ENCODE measurements at places on chromosomes 13 and 19. TPM values are rescaled to one million over a fixed set of nuclear protein-coding genes. Genes with fewer than 3 reads are reported as not detected.

LRP3 gene
- 66.0 TPM for total RNA-seq

TJP3 gene
- total RNA-seq: 2.5 TPM

SIGLEC12 gene
- total RNA-seq: not detected

CYP2A6 gene
- 1.1 TPM for total RNA-seq

SIGLEC10 gene
- total RNA-seq: 12.6 TPM

URAD gene
- total RNA-seq: not detected

TBC1D4 gene
- 158 TPM for total RNA-seq

CFD gene
- 100 TPM for total RNA-seq

ZNF85 gene
- total RNA-seq: 15.7 TPM

CLDN10 gene
- total RNA-seq: 0.28 TPM

IGFL3 gene
- total RNA-seq: not detected

DHDH gene
- not detected for total RNA-seq

KLK15 gene
- total RNA-seq: not detected

VSIG10L gene
- total RNA-seq: 1.7 TPM

GRCh38 chr19:37583340-37583739, 11.3 kb downstream of the ZNF571 start:
- H3K36me3 ChIP-seq: no peaks in the 10 kb centered on the region
- no peak overlapping the region for H3K27ac ChIP-seq
- H3K4me3 ChIP-seq: no peak overlapping the region
- no peaks in the 10 kb centered on the region for H3K27me3 ChIP-seq
- DNase-seq: no peak

- H3K27ac ChIP-seq: no peak overlapping the region
- no peaks in the 10 kb centered on the region for H3K36me3 ChIP-seq
- no peak for DNase-seq
- H3K27me3 ChIP-seq: no peaks in the 10 kb centered on the region
Observed at GRCh38 chr13:75704927-75705288, 68.8 kb downstream of the LMO7 start.

- no peaks in the 10 kb centered on the region for H3K36me3 ChIP-seq
- no peaks in the 10 kb centered on the region for H3K27me3 ChIP-seq
- no peak for DNase-seq
- no peaks in the 10 kb centered on the region for H3K4me1 ChIP-seq
Observed at GRCh38 chr19:47123406-47123805, 7.2 kb upstream of the SAE1 start.

DNA sequence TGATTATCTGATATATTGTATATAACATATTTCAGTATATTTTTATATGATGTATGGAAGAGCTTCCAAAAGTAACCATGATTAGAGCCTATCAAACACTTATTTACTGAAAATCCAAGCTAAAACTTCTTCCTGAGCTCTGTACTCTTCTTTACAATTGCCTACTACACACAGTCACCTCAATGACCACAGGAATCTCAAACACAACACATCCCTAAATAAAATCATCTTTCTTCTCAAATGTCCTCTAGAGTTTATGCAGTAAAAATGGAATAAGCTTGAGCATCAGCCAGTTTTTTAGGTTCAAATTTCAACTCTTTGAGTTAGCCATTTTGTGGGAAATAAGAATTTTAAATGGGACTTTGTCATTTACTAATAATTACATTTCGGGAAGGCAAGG, 102.6 kb upstream of the FNDC3A start:
- H3K27me3 ChIP-seq: no peaks in the 10 kb centered on the region
- no peak overlapping the region for H3K27ac ChIP-seq
- no peaks in the 10 kb centered on the region for H3K36me3 ChIP-seq
- H3K4me1 ChIP-seq: no peaks in the 10 kb centered on the region
- DNase-seq: no peak

DNA sequence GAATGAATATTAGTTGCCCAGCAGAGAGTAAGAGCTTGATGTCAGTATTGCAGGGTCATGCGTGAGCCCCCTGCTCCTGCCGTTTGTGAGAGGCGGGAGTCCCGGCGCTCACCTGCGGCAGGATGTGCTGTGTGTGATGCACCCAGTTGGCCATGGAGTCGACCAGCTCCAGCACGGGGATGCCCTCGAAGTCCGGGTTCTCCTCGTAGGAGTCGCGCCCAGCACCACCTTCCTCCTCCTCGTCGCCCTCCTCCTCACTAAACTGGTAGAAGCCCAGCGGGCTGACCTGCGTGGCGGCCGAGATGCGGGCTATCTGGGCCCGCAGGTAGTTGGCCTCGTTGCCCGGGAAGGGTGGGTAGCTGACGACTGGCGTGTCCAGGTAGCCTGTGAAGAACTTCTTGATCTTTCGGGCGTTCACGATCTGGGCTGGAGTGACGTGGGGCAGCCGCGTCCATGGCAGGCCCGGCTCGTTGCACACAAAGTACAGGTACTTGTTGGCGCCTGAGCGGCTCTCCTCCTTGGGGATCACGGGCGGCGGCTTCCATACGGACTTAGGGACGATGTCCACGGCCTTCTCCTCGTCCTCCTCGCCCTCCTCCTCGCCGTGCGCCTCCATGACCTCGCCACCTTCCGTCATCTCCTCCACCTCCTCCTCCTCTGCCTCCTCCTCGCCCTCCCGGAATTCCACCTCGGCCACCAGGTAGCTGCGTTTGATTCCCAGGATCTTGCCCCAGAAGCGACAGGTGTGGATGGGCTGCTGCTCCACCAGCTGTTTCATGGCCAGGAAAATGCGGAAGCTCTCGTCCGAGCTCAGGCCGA, 10.8 kb downstream of the RSPH6A start:
- DNase-seq: no peak
- no peaks in the 10 kb centered on the region for H3K27me3 ChIP-seq
- no peak overlapping the region for H3K27ac ChIP-seq
- no peaks in the 10 kb centered on the region for H3K4me1 ChIP-seq
- H3K36me3 ChIP-seq: no peaks in the 10 kb centered on the region

DNA sequence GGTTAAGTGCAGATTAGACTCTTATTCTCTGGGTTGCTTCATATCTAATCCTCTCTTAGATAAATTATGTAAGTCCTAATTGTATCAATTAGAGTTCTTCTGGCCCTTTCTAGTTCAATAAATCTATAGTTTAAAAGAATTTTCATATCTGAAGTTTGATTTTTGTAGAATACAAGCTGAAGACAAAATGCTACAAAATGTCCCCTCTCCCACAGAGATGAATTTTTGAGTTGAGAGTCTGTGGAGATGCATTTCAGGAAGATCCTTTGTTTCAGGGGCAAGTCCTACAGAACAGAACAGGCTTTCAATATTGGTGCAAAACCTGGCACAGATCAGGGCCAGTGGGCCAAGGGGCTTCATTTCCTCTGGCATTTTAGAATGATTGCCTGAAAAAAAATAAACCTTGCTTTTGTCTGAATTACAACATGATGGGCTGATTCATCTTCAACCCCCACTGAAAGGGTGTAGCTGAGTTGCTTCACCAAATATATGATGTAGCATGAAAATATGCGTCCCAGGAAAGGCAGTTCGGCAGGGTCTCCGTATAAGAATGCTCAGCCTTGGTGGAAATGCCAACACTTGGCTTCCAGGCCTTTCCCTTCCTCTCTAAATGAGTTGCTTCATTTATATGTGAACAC, 6.4 kb upstream of the IPO5 start:
- no peaks in the 10 kb centered on the region for H3K36me3 ChIP-seq
- no peak overlapping the region for H3K27ac ChIP-seq
- H3K27me3 ChIP-seq: no peaks in the 10 kb centered on the region
- H3K4me3 ChIP-seq: no peak overlapping the region
- DNase-seq: no peak

GRCh38 chr19:40862785-40863184, 12.5 kb upstream of the CYP2A6 start:
- no peaks in the 10 kb centered on the region for H3K4me1 ChIP-seq
- H3K27me3 ChIP-seq: no peaks in the 10 kb centered on the region
- H3K36me3 ChIP-seq: no peaks in the 10 kb centered on the region
- no peak for DNase-seq

GRCh38 chr13:49287995-49288394, 40.3 kb downstream of the CDADC1 start:
- H3K27me3 ChIP-seq: no peaks in the 10 kb centered on the region
- no peaks in the 10 kb centered on the region for H3K4me1 ChIP-seq
- no peak for DNase-seq

GRCh38 chr13:112443191-112443994, 67.2 kb downstream of the SPACA7 start:
- no peaks in the 10 kb centered on the region for H3K4me1 ChIP-seq
- H3K27me3 ChIP-seq: peaks cover 30% of the 10 kb centered on the region
- peak; percentile 42 for DNase-seq
- no peak overlapping the region for H3K27ac ChIP-seq
- no peak overlapping the region for H3K4me3 ChIP-seq

DNA sequence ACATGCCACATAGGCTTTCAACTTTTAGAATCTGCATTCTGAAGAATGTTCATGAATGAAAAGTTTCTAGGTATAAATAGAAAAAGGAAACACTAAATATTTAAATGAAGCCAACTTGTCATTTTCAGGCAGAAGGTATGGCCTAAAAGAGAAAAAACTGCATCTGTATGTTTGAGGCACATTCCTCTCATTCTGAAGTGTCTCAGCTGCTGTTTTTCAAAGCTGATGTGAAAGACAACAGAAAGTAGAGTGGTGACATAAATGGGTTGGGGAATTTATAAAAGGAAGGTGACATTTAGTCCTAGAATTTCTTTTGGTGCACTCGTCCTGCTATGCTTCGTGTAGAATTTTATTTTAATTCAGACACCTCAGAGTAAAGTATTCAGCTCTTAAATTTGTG, 539.6 kb upstream of the SLITRK5 start:
- no peak overlapping the region for H3K4me3 ChIP-seq
- no peaks in the 10 kb centered on the region for H3K4me1 ChIP-seq
- H3K27ac ChIP-seq: no peak overlapping the region
- no peaks in the 10 kb centered on the region for H3K36me3 ChIP-seq

- DNase-seq: no peak
- H3K4me3 ChIP-seq: no peak overlapping the region
- no peaks in the 10 kb centered on the region for H3K4me1 ChIP-seq
- no peaks in the 10 kb centered on the region for H3K36me3 ChIP-seq
- no peaks in the 10 kb centered on the region for H3K27me3 ChIP-seq
Observed at GRCh38 chr13:39836038-39836437, 180.6 kb downstream of the COG6 start.

- no peak overlapping the region for H3K4me3 ChIP-seq
- no peak for DNase-seq
- H3K27ac ChIP-seq: no peak overlapping the region
- H3K36me3 ChIP-seq: no peaks in the 10 kb centered on the region
- peaks cover 4% of the 10 kb centered on the region for H3K4me1 ChIP-seq
Observed at GRCh38 chr19:13995878-13996765, 10.0 kb downstream of the RFX1 start.

DNA sequence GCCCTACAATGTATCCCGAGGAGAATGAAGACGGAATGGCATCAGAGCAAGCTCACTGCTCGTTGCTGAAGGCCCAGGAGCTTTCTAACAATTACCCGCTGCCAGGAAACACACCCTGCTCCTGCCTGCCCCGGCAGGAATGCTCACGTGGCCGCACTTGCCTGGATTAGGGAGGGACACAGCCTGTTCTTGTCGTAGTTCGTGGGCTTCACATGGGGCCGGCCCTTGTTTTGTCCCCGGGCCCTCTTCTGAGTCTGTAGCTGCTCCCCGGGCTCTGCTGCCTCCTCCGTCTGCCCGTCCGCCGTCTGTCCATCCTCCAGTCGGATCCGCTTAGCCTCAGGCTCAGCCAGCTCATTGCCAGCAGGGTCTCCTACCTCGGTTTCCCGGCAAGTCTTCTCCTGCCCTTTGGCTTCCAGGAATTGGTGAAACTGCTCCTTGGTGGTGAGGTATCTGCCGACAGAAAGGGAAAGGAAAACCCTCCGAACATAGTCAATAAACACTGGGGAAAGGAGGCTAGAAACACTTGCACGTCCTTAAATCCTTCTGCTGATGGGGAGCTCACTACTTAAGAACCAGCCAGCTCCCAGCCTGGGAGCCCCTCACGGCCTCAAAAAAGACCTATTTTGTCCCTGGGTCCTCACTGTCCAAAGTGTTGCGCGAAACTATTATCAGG, 941 bp downstream of the DUS3L start:
- no peaks in the 10 kb centered on the region for H3K27me3 ChIP-seq
- H3K4me1 ChIP-seq: peaks cover 8% of the 10 kb centered on the region
- no peak for DNase-seq
- H3K36me3 ChIP-seq: peaks cover 50% of the 10 kb centered on the region
- no peak overlapping the region for H3K4me3 ChIP-seq
- peak overlapping the region; percentile 99 for H3K27ac ChIP-seq

DNA sequence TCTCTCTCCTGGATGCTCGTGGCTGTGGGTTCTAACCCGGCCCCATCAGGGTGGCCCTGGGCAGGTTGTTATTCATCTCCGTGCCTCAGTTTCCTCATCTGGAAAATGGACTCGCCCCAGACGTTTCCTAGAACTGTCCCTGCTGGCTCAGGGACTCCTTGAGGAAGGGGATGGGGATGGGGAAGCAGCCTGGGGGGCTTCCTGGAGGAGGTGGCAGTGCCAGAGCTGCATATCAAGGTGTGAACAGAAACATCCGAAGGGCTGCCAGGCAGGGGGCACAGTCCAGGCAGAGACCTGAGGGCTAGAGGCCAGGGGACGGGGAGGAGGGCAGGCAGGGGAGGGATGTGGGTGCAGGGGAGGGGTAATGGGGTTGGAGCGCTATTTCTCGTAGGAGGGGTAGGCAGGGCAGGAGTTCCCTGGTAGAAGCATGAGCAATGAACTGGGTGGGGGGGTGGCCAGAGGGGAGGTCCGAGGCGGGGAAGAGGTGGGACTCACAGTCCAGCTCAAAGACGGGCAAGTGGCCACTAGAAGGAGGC, 3.6 kb upstream of the ELANE start:
- no peaks in the 10 kb centered on the region for H3K36me3 ChIP-seq

DNA sequence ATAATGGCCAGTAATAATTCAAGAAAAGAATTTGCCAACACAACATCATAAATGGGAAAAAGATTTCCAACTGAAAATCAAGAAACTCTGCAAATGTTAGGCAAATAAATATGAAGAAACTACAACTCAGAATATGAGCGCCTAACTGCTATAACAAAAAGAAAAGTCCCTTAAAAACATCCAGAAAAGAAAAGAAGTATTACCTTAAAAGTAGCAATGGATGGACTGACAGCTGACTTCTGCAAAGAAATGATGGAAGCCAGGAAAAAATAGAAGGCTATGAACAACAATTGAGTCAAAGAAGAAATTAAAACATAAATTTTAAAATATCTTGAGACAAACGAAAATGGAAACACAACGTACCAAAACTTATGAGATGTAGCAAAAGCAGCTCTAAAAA, 482.3 kb upstream of the ZNF507 start:
- DNase-seq: no peak
- H3K4me1 ChIP-seq: no peaks in the 10 kb centered on the region
- no peak overlapping the region for H3K4me3 ChIP-seq
- no peaks in the 10 kb centered on the region for H3K27me3 ChIP-seq
- H3K36me3 ChIP-seq: no peaks in the 10 kb centered on the region
- H3K27ac ChIP-seq: no peak overlapping the region

Data from adrenal gland (tissue), 19 donors.